ENCODE measurements at places on chromosomes 7 and 10.
A peak's percentile ranks its signal among the peaks of the same experiment; 100 is the strongest.

GRCh38 chr10:61822781-61823230 lies 78.7 kb upstream of the ARID5B start:
- no peak for DNase-seq

DNA sequence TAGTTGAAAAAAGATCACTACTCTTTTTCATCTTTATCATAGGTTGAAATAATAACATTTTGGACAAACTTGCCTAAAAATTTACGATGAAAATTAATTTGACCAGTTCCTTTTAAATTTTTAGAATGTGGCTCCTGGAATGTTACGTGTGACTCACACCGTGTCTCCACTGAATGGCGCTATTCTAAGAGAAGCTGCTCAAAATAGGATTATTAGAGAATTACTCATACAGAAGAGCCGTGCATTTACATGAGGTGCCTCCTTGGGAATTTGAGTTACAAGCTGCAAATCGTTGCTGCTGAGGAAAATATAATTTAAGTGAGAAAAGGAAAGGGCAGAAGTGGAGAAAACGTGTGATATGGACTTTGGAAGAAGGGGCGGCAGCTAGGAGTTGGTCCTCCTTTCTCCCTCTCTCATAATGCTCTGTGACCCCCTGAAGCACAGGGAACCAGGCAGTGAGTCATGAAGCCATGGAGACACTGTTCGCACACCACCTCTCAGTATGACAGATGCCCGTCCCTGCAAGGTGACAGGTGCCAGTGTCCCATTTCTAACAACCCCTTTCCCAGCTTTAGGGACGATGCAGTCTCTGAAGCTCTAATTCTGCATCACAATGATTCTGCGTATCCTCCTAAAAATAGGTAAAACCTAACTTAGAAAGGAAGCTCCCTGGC lies 323.2 kb upstream of the COBL start:
- DNase-seq, result no peak

DNA sequence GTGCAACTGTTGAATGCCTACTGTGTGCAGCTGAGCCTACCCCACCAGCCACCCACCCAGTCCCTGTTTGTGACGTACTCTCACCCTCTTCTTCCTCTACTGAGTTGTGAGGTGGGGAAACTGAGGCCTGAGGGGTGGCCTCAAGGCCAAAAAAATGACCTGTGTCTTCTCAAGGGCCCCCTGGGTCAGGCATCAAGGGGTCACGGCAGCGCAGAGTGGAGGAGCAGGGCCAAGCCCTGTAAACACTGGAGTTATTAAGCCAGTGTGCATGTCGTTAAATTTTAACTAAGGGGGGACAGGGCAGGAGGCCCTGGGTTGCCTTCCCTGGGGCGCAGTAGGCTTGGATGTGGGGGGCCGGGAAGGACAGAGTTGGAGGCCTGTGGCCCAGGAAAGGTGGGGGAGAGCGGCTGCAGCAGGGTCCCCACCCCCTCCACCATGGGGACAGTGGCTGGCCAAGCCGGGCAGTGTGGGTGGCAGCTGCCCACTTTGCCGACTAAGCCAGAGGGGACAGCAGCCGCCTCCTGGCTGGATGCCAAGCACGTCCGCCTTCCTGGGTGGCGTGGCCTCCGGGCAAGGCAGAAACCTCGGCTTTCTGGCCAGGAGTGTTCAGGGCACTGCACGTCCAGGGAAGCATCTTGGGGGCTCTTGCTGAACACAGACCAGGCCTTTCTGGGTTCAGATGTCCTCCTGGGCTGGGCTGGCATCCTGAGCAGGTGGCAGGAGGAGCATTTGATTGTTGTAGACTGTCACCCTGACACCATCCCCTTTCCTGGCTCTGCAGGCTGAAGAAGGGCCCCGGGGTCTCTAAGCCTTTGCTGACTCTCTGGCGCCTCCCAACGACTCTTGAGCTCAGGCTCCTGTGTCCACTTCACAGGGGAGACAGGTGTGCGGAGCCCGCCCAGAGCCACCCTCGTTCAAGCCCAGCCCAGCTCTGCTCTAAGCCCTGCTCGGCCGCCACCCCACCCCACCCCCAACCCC lies 1.9 kb downstream of the SLC29A4 start:
- DNase-seq, result peak; percentile 23

GRCh38 chr10:6678211-6678803 lies 98.2 kb upstream of the PRKCQ start:
- peak; percentile 71 for DNase-seq

DNA sequence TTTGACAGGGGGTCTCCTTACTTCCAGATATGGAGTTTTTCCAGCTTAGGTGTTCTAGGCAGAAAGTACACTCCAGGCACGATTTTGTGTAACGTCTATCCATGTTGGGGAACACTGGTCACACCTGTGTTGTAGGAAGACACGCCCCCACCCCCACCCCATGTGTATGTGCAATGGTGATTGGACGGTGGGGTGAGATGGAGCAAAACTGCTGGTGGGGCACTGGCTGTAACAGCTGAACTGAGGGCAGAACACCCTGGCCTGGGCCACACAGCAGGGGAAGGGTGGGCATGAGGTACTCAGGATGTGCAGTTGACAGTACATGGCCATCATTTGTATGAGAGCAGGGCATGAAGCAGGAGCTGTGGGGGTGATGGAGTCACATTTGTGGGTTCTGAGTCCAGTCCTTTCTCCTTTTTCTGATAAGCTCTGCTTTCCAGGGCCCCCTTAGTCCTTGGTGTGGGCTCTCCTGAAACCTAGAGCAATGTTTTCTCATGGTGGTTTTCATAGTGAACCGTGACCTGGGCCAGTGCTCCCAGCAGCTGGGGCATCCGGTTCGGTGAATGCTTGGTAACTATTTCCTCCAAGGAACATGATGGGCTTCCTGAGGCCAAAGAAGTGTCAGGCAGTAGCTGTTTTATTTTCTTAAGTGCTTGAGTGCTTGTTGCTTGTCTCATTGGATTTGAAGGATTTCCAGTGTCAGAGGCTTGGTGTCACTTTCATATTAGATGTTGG lies 63.4 kb upstream of the AQP1 start:
- no peak for DNase-seq

DNA sequence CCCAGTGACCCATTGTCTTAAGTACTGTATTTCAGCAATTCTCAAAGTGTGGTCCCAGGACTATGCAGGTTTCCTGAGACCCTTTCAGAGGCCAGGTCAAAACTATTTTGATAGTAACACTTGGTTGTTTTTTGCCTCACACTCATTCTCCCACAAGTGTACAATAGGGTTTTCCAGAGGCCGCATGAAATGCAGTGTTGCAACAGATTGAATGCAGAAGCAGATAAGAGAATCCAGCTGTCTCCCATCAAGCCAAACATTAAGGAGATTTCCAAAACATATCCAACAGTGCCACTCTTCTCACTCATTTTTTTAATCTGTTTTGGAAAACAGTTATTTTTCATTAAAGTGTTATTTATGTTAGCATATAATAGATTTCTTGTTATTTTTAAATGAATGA lies 20.0 kb downstream of the VKORC1L1 start:
- DNase-seq, result peak; percentile 87

DNA sequence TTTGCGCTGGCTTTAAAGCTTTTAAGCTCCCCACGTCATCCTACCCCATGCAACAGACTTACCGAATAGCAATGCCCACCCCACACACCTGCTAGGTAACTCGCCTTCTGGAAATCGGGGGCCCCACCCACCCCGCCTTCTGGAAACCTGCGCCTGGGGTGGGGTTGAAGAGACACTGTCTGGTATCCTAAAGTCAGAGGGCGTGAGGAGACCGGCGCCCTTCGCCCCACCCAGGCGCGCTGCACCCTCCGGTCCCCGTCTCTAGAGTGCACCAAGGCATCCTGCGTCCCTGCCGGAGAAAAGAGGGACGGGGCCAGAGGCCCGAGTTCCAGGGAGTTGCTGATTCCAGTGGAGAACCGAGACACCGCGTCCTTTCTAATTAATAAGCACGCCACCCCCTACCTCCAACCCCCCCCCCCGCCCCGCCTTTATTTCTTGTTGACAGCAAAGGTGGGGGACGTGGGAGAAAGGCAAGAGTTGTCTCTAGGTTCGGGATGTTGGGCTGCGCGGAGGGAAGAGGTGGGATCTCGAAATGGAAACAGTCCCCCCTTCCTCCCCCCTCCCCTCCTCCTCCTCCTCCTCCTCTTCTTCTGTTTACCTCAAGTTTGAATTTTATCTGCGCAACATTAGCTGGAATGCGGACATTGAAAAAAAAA lies 220.9 kb upstream of the MKLN1 start:
- DNase-seq, result peak; percentile 45

DNA sequence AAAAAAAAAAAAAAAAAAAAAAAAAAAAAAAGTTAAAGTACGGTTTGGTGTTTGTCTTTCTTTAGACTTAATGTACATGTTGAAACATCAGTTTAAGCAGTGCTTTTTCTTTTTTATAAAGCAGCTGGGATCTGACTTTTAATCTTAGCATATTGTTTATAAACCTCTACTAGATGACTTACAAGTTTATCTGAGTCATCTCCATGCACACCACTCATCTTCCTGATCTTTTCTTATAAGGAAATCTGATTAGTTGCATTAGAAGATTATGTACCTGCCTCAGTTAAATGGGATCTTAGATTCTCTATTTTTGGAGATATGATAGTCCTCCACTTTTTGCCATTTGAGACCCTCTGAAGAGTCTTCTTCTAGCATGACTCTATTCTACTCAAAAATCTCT lies 391.9 kb upstream of the LRGUK start:
- DNase-seq, result no peak

DNA sequence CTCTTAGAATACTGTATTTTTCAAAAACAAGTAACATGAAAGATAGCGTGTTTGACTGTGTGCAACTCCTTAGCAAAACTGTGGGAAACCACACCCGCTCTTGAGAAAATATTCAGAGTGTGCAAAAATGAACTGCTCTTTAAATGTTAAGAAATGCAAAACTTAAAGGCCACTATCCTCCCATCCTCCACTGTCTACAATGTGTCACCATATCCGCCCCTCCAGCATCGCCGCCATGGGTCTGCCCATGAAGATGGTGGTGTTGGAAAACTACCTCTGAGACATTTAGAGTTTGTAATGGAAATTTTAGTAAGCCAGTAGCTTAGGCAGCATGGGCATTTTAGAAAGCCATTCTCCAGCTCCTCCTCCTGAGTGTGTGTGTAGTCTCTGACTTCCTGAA lies 20.1 kb upstream of the NMT2 start:
- DNase-seq, result no peak

DNA sequence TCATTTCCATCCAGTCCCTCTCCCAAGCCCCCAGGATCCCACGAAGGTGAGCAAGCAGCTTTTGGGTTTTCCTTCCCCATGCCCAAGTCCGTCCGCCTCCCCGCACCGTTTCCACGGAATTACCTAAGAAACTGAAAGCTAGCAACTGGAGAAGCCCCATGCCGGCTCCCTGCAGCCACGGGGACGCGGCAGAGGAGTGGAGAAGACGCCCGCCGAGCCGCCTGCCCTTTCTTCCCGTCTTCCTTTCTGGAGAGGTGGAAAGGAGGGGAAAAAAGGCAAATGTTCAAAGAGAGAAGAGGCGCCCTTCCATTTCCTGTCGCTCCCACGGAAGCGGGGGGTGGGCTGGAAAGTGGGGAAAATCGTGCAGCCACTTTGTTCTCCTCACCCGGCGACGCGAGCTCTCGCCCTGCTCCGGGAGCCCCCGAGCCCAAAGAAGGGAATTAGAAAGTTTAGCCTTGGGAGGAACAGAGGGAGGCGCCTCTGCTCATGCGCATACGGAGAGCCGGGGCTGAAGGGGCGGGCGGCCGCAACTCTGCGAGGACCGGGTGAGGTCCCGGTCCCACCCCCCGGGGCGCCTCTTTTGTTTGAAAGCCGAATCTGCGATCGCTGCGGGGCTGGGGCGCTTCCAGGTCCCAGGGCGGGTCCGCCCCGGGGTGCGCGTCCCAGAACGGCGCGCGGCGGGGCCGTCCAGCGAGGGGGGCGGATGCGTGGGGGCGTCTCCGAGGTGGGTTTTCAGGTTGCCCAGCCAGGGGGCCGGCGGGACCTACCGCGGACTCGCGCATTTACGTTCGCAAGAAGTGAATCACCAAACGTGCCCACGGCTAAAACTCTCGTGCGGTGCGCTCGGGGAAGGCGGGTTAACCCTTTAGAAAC lies at the start of gene LAMB1:
LAMB1 (minus strand) TSS at position 436 of the 873 bp plus-strand sequence; CDS start at position 160, 276 bp downstream.
- DNase-seq, result peak; percentile 93

DNA sequence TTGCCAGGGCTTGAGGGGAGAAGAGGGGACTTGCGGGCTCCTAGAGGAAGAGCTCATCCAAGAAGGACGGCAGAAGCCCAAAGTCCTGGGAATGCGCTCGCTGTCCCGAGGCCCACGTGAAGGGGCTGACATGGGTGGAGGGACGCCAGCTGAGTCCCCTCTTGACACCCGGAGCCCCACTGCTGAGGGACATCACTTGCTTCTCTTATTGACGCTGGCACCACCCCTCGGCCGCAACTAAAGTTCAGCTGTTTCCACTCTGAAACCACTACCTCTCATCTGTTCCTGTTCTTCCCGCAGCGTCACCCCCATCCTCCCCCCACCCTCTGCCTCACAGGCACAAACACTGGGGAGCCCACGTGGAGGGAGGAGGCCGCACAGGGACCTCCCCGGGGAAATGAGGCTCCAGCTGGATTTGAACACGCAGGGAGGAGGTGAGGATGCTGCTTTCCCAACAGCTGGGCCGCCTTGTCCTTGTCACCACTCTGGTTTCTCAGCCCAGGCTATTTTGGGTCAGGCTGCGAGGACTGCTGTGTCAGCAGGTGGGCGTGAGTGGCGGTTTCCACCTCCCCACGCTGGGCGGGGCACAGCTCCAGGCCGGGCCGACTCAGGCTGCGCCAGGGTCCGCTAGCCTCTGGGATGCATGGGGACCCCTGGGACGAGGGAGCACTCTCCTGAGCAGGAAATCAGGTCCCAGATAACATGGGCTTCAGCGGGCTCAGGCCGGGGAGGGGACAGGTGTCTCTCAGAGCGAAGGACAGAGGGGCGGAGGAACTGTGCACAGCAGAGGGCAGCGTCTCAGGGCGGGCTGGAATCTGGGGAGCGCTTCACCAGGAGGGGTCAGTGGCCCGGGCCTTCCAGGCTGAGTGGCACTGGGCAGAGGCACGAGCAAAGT lies 156.3 kb downstream of the ZNF248 start:
- DNase-seq, result no peak

DNA sequence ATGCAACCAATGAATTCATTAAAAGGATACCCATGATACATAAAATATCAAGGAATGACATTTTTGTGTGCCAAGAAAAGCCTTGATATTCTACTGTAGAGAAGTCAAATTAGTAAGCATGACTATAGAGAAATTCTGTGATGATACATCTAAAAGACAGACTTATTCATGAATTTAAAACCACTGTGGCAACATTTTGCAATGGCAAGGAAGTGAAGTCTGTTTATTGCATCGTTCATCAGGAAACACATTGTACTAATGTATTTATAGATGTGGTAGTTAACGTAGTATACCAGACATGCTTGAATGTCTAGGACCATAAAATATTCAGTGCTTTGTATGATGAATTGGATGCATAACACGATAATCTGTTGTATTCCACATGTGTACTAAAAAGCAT lies 9.3 kb upstream of the CLEC5A start:
- no peak for DNase-seq

GRCh38 chr7:43108255-43109011 lies 4.0 kb upstream of the HECW1 start:
- DNase-seq, result peak; percentile 72

All from cardiac muscle cell (in vitro differentiated cells and primary cell).